Effector memory CD4-positive, alpha-beta T cell (primary cell): ENCODE measurements at places on chromosomes 6 and 20.

DNA sequence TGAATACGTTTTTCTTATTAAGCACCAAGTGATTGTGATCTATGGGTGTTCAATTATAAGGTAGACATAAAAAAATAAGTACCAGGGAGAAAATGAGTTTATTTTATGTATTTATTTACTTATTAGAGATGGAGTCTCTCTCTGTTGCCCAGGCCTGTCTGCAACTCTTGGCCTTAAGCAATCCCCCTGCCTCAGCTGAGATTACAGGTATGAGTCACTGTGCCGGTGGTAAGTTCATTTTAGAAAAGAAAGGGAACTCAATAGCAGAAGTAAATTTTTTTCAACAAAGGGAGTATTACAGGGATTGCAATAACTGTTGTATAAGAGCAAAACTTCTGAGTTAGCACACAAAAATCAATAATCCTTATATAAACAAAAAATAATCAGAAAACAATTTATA lies 98.7 kb upstream of the FUT9 start:
- no peak overlapping the region for H3K27ac ChIP-seq
- no peaks in the 10 kb centered on the region for H3K36me3 ChIP-seq
- no peak for DNase-seq

GRCh38 chr6:29941916-29942274 lies 437 bp upstream of the HLA-A start:
- H3K4me1 ChIP-seq = peaks cover 33% of the 10 kb centered on the region
- H3K27ac ChIP-seq = peak overlapping the region; percentile 100
- peaks cover 33% of the 10 kb centered on the region for H3K36me3 ChIP-seq
- peak overlapping the region; percentile 91 for H3K4me3 ChIP-seq
- no peaks in the 10 kb centered on the region for H3K27me3 ChIP-seq
- DNase-seq = no peak

DNA sequence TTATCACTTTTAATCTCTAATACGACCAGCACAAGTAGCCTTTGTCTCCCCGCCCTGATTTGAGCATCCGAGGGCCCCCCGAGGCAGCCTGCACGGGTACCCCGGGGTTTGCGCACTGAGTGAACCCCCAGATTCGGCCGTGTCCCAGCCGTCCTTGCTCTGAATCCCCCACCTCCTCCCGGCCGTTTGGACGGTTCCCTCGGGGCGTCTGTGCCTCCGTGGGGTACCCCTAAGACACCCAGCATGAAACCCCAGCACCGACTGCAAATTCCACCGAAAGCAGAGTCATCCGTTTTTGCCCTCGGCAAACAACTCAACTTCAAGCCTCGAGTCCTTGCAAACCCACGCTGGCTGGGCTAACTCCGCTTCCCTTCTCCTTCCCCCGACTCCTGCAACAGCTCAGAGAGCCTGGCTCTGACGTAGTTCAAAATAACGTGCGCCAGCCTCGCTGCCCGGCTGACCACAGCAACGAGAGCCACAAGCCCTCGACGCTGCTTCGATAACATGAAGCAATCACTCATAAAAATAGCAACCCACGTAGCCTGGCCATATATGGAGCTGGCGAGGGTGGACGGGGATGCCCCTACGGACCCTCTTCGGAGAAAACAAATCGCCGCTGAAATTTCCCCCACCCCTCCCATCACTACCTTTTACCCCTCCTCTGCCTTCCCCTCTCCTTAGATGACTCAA lies 764 bp upstream of the SNAP25 start:
- DNase-seq = no peak
- no peaks in the 10 kb centered on the region for H3K36me3 ChIP-seq
- no peak overlapping the region for H3K27ac ChIP-seq

DNA sequence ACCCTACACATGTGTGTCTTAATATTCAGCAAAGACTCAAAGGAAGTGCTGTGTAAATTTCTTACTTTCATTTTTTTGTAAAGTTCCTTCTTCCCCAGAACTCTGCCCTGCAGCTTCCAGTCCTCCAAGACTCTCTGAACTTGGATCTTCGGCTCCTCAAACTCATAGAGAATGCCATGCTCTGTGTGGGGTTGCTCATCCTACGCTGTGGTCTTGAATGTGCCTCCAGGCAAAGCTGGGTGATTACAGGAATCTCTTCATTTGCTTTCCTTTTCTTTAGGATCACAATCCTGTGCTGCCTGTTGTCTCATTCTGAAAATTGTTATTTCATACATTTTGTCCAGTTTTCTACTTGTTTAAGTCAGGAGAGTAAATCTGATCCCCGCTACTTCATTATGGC lies 14.5 kb upstream of the CDC5L start:
- H3K27ac ChIP-seq = no peak overlapping the region
- DNase-seq = no peak
- H3K4me1 ChIP-seq = no peaks in the 10 kb centered on the region
- peaks cover 5% of the 10 kb centered on the region for H3K27me3 ChIP-seq
- H3K36me3 ChIP-seq = no peaks in the 10 kb centered on the region

DNA sequence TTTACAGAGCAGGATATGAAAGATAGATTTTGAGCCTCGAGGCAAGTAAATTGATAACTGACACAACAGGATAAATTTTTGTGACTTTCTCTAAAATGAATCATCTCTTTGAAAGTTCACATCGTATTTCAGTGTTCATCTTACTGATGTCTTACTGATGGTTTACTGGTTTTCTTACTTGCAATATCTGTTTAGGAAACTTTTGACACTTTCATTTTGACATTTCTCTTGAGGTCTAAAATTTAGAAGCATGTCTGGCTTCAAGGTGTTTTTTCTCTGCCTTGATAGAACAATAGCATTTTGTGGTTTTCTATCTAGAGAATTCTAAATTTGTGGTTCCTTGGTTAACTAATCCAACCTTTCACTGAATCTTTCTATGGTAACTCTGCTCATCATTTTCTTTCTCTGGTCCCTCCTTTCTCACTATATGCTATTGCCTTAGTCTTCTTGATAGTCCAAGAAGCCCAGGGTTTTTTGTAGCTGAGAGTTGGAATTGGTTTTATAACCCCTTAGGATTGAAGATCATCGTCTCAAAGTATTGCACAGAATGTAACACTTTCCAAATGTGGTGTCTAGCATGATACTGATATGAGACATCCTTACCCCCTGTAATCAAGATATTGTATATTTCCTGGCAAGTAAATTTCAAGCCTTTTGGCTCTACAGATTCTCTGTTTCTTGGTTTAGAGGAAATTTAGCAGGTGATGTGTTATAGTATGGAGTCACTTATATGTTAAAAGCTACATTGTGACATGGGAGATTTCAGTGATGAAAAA lies 98.7 kb downstream of the RNF144B start:
- no peak for DNase-seq
- H3K27me3 ChIP-seq = no peaks in the 10 kb centered on the region
- no peak overlapping the region for H3K4me3 ChIP-seq
- no peaks in the 10 kb centered on the region for H3K36me3 ChIP-seq
- H3K4me1 ChIP-seq = no peaks in the 10 kb centered on the region
- no peak overlapping the region for H3K27ac ChIP-seq

DNA sequence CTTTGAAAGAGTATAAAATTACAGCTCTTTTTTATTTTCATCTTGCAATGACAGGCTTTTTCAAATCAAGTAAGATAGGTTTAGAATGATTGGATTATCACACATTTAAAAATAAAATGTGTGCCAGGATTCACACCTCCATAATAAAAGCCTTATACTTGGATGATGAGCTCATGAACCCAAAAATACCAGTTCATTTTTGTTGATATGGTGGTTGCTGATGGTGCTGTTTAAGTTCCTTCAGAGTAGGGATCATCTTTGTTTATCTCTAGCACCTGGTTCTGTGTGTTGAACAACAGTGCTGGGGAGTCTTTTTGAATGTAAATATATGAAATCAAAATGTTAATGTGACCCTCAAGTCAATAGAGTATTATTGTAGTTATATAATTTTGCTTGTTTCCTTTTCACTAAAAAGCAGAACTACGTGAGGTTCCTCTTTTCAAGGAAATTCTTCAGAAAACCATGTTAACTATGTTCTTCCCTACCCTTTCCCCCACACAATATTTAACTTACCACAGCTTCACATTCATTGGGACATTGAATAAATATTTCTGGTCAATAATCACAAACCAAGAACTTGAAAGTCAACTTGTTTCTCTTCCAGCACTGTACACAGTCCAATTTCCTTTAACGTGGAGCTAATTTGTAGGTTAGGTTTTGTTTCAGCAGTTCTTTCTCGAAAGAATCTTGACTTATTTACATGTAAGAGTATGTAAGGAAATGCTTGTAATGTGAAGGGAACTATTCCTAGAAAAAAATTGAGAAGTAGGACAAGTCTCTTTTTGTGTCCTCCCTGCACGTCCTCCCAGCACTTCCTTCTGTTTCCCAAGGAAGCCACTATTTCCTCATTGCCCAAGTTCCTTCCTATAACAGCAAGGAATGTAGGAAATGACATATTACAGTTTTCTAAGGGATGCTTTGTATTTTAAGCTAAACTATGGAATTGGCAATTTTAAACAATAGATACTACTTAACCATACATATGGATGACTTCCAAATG lies 945.9 kb upstream of the CITED2 start:
- H3K4me3 ChIP-seq = no peak overlapping the region
- H3K36me3 ChIP-seq = no peaks in the 10 kb centered on the region
- no peaks in the 10 kb centered on the region for H3K27me3 ChIP-seq
- H3K27ac ChIP-seq = no peak overlapping the region
